GF-D8 (cell line): ENCODE measurements at places on chromosomes 2 and 18.
A peak's percentile ranks its signal among the peaks of the same experiment; 100 is the strongest.

GRCh38 chr2:101112772-101113157 lies 38.4 kb downstream of the TBC1D8 start:
- DNase-seq: peak; percentile 3

DNA sequence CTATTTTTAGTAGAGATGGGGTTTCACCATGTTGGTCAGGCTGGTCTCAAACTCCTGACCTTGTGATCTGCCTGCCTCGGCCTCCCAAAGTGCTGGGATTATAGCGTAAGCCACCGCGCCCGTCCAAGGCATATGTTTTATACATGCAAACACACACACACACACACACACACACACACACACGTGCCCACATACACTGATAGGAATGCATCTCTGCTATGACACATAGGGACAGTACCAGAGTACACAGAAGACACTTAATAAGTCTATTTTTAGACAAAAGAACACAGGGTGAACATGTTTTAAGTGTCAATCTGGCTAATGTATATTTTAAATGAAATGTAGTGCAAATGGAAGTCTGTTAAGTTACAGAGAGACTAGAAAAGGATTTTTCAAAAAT lies 10.7 kb upstream of the RNF103 start:
- DNase-seq: no peak

GRCh38 chr2:169203952-169204351 lies 134.6 kb downstream of the DHRS9 start:
- no peak for DNase-seq

- DNase-seq: no peak
Observed at GRCh38 chr2:96305979-96306308, 598 bp upstream of the SNRNP200 start.

DNA sequence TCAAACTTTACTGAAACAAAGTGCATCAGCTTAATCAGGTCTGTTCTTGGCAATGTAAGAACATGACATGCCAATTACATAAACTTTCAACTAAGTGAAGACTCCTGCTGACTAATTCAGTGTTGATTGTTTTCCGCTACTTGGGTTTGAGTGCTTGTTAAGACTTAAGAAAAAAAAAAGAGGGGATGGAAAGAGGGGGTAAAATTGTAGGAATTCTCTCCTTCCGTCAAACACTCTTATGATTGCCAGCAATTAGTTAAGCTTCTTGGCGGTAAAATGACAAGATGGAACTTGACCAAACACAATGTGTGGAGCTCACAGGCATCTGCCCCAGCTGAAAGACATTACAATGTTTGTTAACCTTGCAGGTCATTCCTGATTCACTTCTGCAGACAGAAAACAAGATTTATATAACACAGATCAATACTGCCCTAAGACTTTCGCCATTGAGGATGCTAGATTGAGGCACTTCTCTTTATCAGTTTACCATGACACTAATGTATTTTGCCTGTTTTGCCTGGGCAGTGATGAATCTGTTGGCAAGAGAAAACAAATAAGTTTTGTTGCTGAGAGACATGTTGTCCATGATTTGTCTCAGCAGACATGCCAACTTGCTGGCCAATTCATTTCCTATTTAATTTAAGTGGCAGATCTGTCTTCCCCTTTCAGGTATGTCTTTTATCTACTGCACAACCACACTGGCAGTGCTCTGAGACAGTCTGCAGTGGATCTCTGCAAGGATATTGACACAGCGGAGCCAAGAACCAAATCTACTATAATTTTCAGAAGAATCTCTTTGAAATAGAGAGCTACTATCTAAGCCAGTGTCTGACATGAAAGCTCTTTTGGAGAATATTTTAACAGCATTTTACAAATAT lies 410.0 kb upstream of the KCNH7 start:
- no peak for DNase-seq

GRCh38 chr2:39516347-39517101 lies 79.4 kb upstream of the MAP4K3 start:
- DNase-seq: no peak

DNA sequence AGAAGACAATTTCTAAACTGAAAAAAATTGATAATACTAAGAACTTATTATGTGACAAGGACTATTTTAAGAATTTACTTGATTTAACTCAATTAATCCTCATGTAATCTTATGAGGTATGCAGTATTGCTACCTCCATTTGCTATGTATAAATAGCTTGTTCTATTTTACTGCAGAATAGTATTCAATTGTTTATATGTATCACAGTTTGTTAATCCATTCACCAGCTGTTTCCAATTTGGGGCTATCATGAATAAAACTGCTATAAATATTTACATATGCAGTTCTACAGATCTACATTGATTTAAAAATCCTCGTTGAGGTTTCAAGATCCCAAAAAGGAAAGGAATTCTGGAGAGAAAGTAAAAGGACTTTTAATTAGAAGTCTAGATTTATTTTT lies 54.8 kb upstream of the DOCK10 start:
- no peak for DNase-seq

- no peak for DNase-seq
Observed at GRCh38 chr2:59068255-59068654, 827.1 kb upstream of the FANCL start.

GRCh38 chr2:241754042-241754441 lies 19.6 kb downstream of the D2HGDH start:
- DNase-seq: no peak

- DNase-seq: peak; percentile 92
Observed at GRCh38 chr18:74399091-74399887, 57.8 kb downstream of the DIPK1C start.

GRCh38 chr18:62715436-62715758 lies at the start of gene PHLPP1:
PHLPP1 (plus strand) TSS chr18:62715541; CDS start chr18:62715684, 143 bp downstream.
- no peak for DNase-seq

- DNase-seq: no peak
Observed at GRCh38 chr2:25023333-25023732, 18.5 kb upstream of the EFR3B start.

DNA sequence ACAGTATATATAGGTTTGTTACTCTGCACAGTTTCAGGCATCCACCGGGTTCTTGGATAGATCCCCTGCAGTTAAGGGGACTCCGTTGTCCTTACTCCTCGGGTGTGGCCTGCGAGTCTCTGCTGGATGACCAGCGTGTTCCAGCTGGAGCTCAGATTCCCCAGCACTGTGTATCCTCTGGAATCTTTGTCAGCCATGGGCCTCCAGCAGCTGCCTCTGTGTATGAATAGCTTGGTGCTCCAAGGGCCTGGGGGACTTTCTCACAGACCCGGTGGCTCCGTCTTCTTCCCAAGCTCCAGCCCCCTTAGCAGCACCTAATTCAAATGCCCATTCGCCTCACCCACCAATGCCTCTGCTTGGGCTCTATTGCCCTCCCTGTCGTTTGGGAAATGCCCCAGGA lies 6.3 kb downstream of the ANO7 start:
- DNase-seq: no peak

DNA sequence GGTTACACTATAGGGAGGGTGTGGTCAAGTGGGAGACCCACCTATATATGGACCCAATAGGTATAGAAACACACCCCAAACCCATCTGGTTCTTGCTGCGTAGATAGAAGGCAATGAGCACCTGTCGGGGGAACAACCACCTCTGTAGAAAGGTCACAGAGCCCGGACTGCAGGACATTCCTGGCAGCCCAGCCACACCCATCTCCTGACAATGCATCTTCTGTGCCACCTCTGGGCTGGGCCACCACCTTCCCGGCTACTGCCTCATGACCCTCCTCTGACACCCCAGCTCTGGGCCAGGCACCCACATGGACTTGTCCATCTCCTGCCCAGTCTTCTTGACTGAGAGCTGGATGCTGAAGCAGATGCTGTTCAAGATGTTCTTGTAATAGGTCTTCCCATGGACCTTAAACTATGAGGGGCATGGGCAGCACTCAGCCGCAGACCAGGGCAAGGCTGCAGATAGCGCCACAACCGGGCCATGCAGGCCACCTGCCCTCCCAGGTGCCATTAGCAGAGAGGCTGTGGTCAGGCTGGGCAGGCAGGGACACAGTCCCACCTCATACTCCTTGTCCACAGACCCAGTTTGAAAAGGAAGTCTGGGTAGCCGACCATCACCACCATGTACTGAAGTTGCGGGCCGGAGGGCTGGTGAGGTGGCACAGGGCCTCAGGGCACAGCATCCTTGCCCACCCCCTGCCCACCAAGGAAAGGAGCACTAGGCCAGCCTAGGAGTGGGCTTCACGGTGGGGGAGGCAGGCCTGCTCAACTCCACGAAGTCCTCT lies 9.3 kb downstream of the ALPG start:
- DNase-seq: no peak

DNA sequence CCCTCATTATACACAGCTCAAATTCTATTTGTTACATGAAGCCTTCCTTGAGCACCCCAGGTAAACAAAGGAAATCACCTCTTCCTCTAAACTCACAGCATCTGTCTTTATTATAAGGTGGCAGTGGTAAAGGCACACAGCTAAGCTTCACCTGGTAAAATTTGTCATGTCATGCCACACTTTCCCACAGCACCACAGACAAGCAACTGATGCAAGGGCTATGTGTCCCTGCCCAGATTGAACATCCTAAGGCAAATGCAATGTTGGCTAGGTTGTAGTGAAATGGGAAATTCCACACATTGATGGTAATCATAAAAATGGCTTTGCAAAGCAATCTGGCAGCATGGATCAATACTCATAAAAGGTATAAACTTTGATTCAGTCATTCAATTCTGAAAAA lies 18.9 kb downstream of the LDAH start:
- no peak for DNase-seq

GRCh38 chr2:6833300-6833604 lies 32.5 kb downstream of the CMPK2 start:
- DNase-seq: no peak

- DNase-seq: no peak
Observed at GRCh38 chr2:8134473-8134932, 547.4 kb upstream of the ID2 start.

GRCh38 chr2:168345601-168346000 lies 98.2 kb upstream of the STK39 start:
- peak; percentile 19 for DNase-seq

DNA sequence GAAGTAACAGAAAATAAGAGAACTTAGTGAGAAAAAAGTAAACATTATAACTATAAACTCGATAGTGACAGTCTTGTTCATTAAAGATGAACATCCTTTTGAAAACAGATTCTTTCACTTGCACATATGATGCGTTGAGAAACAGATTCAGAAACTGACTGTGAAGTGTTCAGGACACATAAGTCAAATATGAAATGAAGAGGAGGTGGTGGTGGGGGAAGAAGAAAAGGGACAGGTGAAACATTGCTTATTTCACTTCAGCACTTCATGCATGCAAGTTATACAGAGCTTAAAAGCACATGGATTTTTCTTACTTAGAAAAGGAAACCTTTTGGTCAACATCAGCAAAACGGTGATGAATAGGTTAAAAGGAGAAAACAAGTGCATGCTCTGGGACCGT lies 42.5 kb downstream of the STAT4 start:
- no peak for DNase-seq

GRCh38 chr18:11849841-11850634 lies 1.2 kb upstream of the CHMP1B start:
- peak; percentile 59 for DNase-seq

DNA sequence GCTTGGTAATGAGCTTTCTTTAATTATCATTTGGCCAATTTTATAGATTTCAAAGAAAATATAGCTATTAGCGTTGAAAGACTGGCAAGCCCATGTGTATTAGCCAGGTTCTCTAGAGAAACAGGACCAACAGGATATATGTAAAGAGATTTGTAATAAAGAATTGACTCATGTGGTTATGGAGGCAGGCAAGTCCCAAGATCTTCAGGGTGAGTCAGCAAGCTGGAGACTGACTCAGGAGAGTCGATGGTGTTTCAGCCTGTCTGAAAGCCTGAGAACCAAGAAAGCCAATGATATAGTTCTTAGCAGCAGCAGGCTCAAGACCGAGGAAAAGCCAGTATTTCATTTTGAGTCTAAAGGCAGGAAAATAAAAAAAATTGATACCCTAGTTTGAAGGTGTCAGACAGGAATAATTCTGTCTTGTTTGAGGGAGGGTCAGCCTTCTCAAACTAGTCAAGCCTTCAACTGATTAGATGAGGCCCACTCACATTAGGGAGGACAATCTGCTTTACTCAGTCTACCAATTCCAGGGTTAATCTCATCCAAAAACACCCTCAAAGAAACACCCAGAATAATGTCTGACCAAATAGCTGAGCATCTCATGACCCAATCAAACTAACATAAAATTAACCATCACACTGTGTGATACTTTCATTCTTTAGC lies 78.3 kb upstream of the CRIM1 start:
- no peak for DNase-seq

- no peak for DNase-seq
Observed at GRCh38 chr2:36333350-36334012, 22.1 kb upstream of the CRIM1 start.

- DNase-seq: no peak
Observed at GRCh38 chr2:207315131-207315530, 149.4 kb upstream of the KLF7 start.

- no peak for DNase-seq
Observed at GRCh38 chr18:76357585-76358260, 137.3 kb downstream of the ZNF516 start.

GRCh38 chr2:22056621-22057132 lies 932.9 kb downstream of the TDRD15 start:
- no peak for DNase-seq

DNA sequence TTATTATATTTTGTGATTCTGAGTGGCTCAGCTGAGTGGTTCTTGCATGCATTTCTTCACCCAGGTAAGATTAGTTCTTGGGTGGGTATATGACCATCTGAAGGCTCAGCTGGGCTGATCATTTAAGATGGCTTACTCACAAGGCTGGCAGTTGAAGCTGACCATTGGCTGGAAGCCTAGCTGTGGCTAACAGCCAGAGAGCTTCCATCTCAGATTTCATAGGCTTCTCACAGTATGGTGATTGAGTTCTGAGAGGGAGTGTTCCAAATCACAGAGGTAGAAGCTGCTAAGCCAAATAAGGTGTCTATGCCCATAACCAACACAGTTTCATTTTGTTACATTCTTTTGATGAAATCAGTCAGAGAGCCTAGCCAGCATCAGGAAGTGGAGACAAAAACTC lies 117.4 kb upstream of the RPRM start:
- DNase-seq: no peak

GRCh38 chr2:198106621-198107385 lies 302.4 kb downstream of the PLCL1 start:
- peak; percentile 32 for DNase-seq

- DNase-seq: no peak
Observed at GRCh38 chr2:234828382-234829073, 123.3 kb upstream of the SH3BP4 start.

DNA sequence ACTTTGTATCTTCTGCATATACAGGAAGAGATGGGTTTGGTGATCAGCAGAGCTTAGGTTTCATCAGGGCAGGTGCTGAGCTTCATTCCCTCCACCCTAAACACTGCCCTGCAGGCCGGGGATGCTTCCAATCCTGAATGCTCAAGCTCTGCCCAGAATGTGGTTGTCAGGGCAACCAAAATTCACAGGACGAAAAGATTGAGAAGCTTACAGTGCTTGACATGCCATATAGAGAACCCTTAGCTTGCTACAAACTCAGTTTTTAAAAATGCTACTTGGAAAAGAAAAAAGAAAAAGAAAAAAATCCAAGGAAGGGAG lies 65.6 kb downstream of the SH3RF3 start:
- DNase-seq: no peak

GRCh38 chr2:192123847-192124246 lies 70.9 kb downstream of the TMEFF2 start:
- DNase-seq: no peak

GRCh38 chr18:49813069-49813318 lies 339 bp downstream of the ACAA2 start:
- DNase-seq: no peak

GRCh38 chr2:133378928-133379549 lies 189.2 kb downstream of the NCKAP5 start:
- no peak for DNase-seq
